H9 (cell line): ENCODE measurements at places on chromosomes 2 and 18. TPM values are rescaled to one million over a fixed set of nuclear protein-coding genes. Genes with fewer than 3 reads are reported as not detected.

DNA sequence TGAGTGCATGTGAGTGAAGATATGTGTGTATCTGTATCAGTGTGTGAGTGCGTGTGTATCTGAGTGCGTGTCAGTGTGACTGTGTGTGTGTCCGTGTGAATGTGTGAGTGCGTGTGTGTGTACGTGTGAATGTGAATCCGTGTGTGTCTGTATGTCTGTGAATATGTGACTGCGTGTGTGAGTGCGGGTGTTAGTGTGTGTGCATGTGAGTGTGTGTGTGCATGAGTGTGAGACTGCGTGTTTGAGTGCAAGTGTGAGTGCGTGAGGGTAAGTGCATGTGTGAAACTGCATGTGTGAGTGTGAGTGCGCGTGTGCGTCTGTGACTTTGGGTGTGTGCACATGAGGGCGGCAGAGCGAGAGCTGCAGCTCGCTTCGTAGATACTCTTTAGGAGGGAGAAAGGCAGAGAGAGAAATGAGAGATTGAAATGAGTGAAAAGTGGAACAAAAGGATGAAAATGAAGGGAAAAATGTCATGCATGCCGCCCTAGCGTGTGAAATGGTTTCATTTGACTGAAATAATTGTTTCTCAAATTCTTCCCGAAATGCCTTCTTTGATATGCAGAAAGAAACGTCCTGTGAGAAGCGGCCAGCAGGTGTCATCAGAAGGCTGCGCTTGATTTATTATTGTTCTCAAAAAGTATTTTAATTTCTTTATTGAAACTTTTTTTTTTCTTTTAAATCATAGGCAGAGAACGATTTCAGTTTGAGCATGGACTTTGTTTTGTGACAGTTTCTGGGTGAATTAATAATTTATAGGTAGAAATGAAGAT, 25.6 kb downstream of the ZNF407 start:
- no peak for DNase-seq

DNA sequence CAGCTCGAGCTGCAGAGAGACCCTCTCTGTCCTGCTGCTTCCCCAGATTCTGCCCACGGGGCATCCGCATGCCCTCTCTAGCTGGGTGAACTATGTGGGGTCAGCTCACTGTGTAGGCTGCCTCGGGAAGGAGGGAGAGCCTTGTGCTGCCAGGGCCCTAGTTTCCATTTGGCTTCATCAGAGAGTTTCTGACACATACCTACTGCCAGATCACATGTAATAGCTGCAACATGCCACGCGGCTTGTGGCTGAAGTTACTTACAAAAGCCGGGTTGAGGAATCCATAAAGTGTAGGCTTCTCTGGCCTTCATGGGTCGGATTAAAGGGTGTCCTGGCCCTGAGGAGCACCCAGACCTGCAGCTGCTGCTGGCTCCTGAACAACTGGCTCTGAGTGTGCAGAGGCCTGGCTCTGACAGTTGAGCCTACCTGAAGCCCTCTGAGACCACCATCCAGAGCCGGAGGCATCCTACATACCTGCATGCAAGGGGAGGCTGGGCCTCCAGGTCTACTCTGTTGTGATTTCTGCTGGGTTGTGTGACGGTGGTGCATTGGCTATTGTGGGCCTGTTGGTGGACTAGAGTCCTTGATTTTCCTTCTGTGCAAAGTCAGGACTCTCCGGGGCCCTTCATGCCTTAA, 130.0 kb downstream of the SH3RF3 start:
- peak; percentile 10 for DNase-seq

DNA sequence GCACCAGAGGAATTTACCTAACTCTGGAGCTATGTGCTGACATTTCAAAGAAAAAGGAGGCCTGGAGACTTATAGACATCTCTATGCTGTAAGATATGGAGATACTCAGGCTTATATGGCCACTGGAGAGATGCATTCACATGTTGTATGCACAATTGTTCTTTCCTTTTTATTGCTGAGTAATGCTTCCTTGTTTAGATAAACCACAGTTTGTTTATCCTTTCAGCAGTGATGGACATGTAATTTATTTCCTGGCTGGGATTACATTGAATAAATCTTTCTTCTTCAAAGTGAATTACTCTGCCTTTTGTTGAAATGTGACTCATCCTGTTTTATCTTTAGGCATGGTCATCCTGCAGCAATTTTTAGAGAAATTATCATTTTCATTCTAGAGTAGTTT, 716.7 kb upstream of the GCFC2 start:
- DNase-seq, result no peak

DNA sequence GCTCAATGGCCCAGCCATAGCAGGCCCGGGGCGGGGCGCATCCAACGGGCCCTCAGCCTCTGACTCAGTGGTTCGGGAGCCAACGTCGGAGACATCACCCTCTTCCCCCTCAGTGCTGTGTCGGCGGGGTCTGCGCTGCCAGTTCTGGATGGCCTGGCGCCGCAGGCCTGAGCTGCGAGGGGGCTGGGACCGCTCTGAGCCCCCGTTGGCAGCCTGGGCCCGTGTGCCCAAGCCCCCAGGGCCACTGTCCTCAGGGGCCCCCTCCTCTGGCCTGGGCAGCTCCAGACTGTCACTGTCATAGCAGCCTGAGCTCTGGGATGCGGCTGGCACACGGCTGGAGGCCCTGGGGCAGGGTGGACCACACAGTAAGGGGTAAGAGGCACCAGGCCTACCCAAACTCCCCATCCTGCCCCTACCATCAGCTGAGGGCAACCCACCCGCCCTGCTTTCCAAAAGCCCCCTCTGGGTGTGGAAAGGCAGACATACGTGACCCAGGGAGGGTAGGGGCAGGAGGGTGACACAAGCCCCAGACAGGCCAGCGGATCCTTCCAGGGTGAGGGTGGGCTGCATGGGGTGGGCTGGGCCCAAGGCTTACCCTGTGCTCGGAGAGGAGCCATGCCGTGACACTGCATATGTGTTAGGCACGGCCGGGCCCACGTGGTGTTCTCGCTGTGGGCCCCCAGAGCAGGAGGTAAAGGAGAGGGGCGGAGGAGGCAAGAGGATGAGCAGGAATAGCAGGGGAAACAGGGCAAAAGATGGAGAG, 18.8 kb downstream of the FBXO41 start:
- DNase-seq, result no peak

- DNase-seq, result no peak
Observed at GRCh38 chr2:231111987-231112386, 12.9 kb downstream of the HTR2B start.

- no peak for DNase-seq
Observed at GRCh38 chr18:63539904-63540510, 2.2 kb upstream of the SERPINB12 start.

DNA sequence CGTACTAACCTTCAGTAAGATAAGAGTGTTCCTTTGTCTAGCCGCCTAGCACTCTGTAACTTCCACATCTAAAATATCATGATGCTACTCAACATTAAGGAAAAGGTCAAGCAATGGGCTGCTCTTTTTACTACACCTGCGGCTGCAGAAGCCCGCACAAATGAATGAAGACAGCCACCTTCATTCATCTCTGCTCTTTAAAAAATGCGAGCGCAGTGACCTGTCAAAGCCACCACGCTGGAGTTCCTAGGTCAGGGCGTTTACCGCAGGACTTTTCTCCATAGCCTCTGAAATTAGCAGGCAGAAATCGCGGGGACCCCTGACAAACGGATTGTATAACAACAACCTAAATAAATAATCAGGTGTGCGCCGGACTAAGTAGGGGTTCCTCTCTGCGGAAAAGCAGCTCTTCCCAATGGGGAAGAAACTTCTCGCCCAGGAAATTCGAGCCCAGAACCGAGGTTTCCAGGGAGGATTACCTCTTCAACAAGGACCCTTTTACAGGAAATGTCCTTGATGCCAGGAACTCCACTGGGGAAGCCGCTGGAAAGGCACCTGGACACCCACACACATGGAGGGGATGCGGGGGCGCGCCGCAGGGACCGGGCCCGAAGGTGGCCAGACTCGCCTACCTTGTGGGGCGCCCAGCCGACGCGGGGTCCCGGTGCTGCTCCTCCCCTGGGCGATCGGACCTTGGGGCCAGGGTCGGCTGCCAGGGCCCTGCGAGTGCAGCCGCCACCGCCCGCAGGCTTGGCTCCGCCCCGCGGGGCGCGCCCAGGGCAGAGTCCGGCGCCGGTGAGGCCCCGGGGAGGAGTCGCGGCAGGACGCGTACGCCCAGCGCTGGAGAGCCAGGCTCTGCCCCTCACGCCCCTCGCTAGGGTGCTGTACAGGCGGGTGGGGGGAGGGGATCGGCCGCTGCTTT, at the start of gene CCDC68:
Gene CCDC68 (minus strand): TSS at position 758 of the 922 bp plus-strand sequence. CDS start 16,670 bp downstream, outside the sequence.
- peak; percentile 59 for DNase-seq

- no peak for DNase-seq
Observed at GRCh38 chr2:65671670-65672242, 239.4 kb upstream of the SPRED2 start.

DNA sequence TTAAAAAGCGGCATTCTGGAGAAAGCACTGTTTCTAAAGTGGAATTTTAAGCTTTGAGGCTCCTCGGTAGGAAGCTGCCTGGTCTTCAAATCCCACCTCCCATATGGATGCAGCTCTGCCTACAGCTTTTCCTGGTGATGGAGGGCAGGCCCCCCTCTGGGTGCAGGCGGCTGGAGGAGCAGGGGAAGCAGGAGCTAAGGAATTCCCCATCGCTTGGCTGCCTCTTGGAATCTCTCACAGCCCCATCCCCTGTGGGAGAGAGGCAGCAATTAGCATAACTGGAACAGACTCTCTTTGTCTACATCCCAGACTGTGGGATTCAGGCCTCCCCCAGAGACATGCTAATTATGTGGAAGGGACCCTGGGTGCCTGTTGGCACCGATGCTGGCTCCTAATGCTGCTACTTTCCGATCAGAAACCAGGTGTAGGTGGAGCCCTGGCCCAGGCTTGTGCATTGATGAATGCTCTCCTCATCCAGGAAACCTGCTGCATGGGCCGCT, 51.3 kb downstream of the LIPG start:
- DNase-seq, result peak; percentile 92

DNA sequence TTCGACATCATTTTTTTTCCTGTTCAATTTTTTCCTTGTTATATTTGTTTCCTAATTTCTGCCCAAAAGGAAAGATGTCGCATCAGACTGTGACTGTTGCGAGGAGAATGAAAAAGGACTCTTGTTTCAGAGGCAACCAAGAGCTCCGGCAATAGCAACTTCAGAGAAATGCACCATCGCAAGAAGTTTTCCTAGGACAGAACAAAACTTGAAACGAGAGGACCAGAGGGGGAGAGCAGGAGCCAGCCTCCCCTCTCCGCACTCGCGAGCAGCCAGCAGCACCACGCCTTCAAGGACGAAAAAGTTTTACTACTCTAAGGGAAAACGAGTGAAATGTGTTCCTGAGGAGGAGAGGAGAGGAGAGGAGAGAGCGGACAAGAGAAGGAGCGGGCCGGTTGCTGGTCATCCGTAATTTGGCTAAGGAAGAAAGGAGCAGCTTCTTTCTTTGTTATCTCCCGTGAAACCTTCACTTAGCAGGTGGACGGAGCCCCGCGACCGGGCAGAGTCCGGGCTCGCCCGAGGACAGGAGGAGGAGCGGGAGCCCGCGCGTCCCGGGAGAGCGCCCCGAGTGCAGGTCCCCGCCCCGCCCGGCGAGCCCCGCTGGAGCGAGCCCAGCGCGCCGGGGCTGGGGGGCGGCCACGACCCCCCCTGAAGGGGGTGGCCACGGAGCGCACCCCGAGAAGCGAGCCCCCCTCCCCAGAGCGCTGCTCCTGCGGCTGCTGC, 744 bp downstream of the POU3F3 start:
- peak; percentile 32 for DNase-seq

- no peak for DNase-seq
Observed at GRCh38 chr18:54961868-54962267, 2.6 kb upstream of the CCDC68 start.

DNA sequence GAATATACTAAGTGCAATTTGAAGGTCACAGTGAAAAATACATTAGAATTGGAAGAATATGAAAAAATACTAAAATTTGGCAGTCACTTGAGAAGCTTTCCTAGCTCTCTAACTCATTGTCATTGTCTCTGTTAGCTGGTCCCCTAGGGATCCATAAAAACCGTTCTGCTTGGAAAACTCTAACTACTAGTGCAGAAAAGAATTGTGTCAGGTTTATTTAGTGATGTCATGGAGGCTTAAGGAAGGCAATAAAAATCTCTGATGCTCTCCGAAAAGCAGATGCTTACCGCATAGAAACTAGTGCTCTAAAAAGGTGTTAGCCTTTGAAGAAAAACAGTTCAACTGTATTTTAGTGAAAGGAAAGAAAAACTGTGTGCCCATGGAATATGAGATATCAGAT, 150.1 kb upstream of the DLGAP1 start:
- DNase-seq, result no peak

- no peak for DNase-seq
Observed at GRCh38 chr2:144439993-144440392, 79.9 kb downstream of the ZEB2 start.

DNA sequence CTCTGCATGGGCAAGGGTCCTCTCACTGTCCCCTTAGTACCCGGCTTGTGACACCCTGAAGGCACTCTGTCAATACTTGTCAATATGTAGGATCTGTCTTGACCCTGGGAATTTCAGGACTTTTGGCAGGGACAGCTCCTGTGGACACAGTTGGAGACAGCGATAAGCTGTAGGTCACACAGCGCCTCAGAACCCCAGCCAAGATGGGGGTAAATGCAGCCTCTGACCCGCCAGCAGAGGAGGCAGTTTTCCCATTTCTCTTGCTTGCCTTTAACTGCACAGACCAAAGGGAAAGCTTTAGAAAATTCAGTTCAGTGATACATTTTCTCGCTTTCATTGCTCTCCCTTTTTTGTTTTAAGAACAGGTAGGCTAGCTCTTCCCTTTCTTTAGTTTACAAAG, 54.8 kb upstream of the KLHL29 start:
- DNase-seq, result peak; percentile 79

DNA sequence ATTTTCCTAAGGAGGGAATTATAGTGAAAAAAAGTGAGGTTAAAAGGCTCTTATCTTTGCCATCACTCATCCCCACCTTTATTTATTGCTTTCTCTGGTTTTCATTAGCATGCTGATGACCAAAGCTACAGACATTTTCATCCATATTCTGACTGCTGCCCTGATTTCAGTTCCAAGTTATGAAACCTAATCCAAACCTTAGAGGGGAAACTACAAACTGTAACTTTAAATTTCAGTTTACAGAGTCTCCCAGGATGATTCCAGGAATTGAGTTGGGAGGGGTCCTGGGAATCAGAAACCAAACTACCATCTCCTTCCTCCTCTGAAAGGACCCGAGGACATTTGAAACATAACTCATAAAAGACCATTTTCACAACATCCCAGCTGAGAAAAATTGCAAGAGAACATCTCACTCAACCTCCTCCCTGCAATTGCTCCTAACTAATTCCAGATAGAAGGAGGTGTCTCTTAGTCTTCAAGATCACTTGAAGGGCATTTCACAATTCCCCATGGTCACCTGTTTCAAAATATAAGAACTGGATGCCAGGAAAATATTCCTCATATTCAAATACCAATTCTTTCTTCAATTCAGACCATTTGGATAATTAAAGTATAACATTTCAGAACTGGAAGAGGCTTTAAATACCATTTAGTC, 520.6 kb downstream of the TNS1 start:
- no peak for DNase-seq

The CDH7 gene
- 0.13 and 0.29 TPM in 2 replicates for total RNA-seq

The SCN9A gene
- 1.1 and 1.3 TPM in 2 replicates for total RNA-seq

The REG3A gene
- total RNA-seq, result not detected in 2 replicates

The TMEM247 gene
- not detected in 2 replicates for total RNA-seq

The TRPM8 gene
- 0.20 and 0.28 TPM in 2 replicates for total RNA-seq
